ENCODE measurements at places on chromosomes 1 and 21.

DNA sequence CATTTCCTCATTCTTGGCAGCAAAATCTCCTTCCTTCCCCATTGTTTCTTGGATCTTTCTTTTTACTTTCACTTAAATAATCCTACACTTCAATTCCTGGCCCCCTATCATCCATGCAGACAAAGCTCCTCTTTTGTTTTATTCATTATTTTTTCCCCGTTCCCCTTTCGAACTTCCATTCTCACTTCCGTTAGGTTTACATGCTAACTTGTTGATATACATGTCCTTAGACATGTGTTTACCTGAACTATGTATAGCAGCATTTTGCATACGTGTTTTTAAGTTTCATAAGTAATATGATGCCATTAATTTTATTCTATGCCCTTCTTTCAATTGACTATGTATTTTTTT is 67.0 kb upstream of the LYST start:
- no peak for DNase-seq

DNA sequence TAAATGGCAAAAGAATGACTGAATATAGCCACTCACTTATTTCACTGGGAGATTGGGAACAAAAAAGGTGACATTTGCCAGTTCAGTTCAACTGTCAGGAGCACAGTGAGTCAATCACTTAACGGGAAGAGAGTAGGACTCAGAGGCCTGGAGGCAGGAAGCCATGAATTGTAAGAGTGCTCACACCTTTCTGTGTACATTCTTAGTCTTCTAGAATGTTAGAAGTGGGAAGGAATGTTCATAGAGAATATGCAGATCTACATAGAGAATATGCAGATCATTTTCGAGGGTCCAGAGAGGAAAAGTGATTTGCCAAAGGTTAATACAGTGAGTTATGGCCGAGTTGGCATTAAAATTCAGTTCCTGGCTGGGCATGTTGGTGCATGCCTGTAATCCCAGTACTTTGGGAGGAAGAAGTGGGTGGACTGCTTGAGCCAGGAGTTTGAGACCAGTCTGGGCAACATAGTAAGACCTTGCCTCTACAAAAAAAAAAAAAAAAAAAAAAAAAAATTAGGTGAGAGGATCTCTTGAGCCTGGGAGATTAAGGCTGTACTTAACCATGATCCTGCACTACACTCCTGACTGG is 8.3 kb downstream of the IL20 start:
- DNase-seq: no peak

GRCh38 chr1:73765551-73766233 is 432.3 kb downstream of the LRRIQ3 start:
- DNase-seq: no peak

DNA sequence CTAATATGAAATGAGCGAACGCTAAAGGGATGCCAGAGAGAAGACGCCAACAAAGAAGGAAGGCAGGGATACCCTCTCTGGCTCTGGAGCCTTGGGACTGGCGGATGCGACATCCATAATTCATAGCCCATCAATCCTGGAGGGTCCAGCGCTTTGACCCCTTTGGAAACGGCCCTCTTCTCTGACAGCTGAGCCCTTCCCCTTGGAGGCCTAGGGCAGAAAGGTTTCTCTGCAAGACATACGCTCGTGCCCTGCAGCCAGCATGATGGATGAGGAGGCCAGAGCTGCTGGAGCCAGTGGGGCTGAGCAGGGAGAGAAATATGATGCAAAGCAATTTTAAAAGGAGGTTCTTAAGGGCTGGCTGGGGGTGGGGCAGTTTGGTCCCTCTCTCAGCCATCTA is 22.2 kb downstream of the OPTC start:
- no peak for DNase-seq

- no peak for DNase-seq
Measured at GRCh38 chr1:1895060-1895418, 4.2 kb upstream of the GNB1 start.

DNA sequence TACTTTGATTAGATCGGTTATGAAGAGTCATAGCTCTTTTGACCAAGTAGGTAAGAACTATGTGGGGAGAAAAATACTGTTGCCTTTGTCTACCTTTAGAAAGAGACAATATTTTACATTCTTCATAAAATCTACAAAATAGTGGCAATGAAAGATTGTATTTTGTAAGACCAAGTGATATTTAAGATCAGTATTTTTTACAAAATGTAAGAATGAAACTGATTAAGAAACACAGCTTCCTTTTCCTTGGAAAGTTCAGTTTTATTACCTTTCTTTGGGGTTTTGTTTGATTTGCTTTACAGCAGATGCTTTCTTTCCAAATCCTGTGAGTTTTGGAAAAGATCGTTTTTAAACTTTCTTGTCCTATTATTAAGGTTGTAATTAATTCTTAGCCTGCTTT is 69.8 kb downstream of the SLC35A3 start:
- no peak for DNase-seq

DNA sequence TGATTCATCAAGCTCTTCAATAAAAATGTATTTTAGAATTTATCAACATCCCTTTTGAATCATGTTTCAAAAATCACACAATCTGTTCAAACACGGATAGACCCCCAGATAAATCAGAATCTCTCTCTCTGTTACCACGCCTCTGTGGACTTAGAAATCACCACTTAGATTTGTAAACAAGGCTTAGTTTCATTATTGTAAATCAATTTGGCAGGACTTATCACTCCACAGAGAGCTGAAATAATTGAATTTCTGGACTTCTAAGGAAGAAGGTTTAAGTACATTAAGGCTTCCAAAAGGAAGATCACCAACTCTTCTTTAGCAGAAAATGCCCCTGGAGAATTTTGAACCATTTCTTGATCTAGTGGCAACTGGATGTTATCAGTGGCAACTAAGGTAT is 100.4 kb downstream of the APP start:
- DNase-seq: no peak

DNA sequence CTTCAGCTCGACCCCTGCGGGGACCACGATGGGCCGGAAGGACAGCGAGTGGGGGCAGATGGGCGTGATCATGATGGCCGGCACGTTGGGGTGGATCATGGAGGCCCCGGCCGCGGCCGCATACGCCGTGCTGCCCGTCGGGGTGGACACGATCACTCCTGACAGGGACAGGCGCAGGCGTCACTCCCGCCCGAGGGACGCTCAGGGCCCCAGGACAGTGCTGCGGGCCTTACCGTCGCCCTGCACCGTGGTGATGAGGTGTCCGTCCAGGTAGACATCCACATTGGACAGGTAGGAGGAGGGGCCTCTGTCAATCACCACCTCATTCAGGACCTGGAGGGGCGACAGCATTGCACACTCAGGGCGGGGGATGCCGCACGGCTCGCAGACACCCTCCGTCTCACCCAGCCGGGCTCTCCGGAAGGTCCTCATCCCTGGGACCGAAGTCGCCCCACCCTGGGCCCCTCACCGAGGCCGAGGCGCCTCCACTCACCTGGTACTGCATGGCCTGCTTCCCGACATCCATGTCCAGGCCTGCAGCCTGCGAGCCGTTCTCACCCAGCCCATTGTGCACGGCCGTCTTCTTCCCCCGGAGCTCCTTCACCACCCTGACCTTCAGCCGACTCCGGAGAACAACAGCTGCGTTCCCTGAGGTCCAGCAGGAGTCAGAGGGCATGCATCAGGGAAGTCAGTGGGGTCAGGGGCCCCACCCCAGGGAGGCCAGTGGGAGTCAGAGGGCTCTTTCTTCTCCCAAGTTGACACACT is 24.0 kb downstream of the NADK start:
- DNase-seq: no peak

DNA sequence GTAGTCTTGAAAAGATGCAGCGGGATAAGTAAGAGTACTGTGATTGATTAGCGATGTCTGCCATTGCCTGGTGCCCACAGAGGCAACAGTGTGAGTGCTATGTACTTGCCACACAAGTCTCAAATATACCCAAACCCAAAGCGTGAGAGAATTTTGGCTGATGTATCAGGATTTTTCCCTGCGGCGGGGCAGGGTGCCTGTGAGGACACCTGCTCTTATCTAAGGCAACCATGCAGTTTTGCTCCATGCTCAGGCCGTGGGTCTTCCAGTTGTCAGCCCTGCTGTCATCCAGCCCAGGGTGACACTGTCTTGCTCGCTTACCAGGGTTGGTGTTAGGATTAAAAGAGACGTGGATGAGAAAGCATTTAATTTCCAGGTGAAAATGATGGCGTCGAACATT is 202.7 kb downstream of the PTPRU start:
- no peak for DNase-seq

DNA sequence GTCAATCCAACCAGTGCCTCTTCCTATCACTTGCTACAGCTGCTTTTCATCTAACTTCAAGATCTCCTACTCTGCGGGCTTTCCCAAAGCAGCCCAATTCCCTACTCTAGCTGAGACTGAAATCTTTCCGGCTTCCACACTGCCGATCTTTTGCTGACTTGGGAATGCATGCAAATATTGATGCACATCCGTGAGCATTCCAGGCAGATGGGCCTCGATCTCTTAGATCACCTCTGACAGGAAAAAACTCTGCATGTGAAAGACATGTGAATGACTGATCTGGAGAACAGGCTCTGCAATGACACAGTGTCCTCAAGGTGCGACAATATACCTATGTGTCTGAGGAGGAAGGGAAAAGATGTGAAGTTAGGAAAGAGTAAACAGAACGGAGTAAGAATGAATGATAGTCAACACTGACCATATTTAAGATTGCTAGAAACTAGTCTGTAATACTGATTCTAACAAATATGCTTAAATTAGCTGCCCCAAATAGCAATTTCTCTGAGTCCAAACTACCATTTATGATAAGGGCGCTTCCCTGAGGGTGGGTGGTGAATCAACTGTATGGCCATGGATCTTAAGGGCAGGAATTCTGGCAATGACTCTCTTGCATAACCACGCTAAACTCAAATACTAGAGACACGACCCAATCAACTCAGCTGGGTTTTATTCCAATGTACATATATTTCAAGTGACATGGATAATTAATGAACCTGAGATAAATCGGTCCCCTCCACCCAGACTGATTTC is 8.4 kb downstream of the TAF5L start:
- no peak for DNase-seq

DNA sequence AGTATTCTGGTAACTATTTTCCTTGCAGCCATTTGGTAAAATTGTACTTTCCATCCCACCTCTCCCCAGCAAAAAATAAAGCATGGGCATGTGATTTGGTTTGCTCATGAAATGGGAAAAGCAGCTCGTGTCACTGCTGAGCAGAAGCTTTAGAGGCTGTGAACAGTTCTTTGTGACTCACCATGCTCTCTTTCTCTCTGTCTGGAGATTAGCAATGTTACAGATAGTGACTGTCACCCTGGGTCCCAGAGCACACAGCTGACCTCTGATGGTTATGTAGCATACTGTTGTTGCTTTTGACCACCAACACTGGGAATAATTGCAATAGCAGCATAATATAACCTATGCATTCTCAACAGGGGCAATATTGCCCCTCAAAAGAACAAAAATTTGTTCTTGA is 70.6 kb downstream of the RGS2 start:
- no peak for DNase-seq

DNA sequence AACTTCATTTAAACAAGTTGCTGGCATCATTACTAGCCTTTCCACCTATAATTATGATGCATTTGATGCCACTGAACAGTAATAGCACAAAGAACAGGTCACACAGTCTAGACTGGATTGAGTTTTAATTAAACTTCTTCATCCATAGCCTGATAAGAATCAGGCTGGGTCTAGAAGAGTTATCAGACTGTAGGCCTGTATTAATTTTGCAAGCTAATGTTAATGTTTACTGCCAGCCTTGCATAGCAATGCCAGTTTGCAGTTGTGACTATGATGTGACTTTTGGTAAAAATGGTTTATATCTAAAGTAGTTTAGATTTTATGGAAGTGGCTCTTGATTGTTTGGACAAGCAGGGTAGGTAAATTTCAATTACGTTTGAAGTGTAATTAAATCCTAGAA is 68.0 kb downstream of the PRKAA2 start:
- DNase-seq: no peak

- no peak for DNase-seq
Measured at GRCh38 chr1:243851765-243852164, 1.7 kb upstream of the AKT3 start.

- DNase-seq: no peak
Measured at GRCh38 chr1:227740401-227740960, 5.2 kb downstream of the SNAP47 start.

- no peak for DNase-seq
Measured at GRCh38 chr1:114468710-114469468, 42.1 kb downstream of the TRIM33 start.

DNA sequence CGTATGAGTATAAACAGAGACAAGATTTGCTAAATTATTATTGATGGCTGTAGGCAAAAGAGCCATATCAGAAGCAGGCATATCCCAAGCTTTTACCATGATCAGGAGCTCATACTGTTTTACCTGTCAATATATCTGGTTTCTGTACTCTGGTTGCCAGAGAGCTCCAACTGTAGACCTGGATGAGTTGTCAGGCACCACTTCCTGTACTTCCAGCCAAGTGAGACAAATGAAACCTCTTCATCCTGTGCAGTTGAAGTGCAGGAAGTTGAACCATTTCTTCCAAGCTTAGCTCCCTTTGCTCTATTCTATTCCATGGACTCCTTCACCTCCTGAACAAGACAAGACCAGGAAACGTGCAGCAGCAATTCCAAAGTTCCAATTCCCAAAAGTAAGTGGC is 115.6 kb downstream of the ZNF281 start:
- DNase-seq: no peak

DNA sequence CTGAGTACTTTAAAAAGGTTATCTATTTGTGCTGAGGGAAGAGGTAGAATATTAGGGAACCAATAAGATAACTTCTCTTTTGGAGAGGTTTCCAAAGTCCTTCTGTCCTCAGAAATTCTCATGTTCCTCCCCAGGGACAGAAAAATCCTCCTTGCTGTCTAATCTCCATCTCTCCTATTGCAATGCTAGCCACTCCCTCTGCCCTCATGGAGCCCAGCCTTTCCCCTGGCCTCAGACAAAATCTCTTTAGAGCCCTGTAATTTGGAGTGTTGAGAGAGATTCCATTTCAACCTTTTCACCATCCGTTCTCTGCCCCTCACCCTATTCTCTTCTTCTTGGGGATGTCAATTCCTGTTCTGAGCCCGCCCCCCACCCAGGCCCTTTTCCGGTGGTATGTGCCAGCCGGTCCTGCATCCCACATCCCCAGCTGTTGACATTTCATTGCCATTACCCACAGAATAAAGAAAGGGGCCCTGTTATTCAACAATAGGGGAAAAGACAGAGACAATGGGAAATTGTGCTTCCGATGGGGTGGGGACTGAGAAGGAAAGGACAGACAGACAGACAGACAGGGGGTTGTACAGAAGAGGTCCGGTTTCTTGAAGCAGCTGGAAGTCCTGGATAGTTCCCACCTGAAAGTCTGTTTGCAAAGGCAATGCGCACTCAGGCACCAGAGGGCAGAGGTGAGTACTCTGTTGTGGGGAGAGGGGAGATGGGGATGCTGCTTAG is at the start of gene HAPLN2:
HAPLN2 (plus strand) TSS at position 563 of the 729 bp plus-strand sequence. CDS start 4,076 bp downstream, outside the sequence.
- no peak for DNase-seq

DNA sequence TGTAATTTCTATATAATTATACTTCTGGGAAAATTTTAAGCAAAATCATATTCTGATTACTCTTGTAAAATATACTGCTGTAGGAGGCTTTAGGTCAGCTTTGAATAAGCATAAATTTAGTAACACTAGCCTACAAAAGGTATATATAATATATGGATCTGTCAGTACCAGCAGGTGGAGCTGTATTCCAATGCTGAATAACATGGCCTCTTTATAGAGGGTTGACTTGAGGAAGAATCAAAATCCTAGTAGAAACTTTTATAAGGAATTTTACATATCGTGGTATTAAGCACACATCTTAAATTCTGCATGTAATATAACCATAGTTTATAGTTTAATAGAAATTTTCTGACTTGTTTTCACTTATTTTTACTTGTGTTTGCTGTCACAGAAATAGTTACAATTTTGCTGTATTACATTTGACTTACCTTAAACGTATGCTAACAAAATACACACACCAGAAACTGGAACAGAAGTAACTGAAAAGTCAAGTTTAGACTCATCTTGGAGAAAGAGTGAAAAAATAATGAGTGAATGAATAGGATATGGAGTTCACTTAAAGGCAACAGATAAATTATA is 79.3 kb downstream of the HMCN1 start:
- peak; percentile 22 for DNase-seq
